Hypothalamus (tissue), 51 donors: ENCODE measurements at places on chromosomes 3 and 15.

- no peak for DNase-seq
These were observed 28.8 kb downstream of the PSTPIP1 start for GRCh38 chr15:77023576-77024272.

GRCh38 chr3:56061279-56061626 lies 407.0 kb downstream of the ERC2 start:
- no peak for DNase-seq

DNA sequence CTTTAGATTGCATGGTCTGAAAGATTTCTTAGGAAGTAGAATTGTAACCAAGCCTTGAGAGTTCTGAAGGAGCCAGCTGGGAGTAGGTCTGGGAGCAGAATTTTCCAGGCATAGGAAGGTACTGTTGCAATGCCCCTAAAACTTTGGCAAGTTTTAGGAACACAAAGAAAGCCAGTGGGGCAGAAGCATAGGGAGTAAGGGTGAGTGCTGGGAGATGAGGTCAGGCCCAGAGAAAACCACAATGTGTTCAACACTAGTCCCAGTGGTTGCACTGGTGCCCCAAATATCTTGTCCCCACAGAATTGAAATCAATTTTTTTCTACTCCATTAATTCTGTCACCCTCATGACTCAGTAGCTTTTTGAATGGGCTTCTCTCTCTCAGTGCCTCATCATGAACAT lies 120.7 kb upstream of the GALNT15 start:
- no peak for DNase-seq

DNA sequence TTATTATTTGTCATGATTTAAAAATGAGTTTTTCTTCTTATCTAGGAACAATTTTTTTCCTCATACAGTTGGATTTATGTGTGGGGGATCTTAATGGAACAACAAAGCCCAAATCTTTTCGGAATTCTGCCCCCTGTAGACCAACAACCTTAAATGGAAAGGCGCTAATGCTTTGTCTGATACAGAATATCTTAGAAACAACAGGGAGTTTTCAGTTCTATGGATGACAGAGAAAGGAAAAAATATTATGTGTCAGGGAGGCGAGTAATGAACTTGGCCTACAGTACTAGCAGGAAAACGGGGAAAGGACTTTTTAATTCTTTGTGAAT lies 592 bp downstream of the MOBP start:
- DNase-seq: no peak

GRCh38 chr3:20458994-20459716 lies 273.1 kb upstream of the SGO1 start:
- DNase-seq: no peak

DNA sequence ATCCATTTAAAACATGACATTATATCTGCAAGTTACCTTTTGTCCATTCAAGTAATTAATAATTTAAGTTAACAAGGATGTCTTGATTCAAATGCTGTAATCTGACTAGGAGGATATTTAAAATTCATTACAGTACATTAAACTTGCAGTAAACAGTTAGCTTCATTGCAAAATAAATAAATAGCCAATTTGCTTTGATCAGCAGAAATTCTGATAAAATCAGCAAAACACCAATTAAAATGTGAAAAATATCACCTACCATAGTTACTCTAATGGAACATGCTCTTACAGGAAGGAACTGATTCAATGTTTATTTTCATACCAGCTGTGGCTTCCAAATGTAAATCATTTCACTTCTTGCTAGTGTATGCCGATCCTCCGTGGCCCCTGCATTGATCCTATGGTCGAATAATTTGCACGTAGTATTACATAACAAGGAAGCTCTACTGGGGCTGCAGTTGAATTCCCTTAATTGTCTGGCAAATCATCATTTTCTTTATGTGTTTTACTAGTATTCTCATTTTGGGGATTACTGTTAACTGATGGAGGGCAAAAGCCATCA lies 150.7 kb downstream of the FOXB1 start:
- DNase-seq: no peak

GRCh38 chr3:72299321-72299802 lies 514.4 kb upstream of the PROK2 start:
- DNase-seq: no peak

DNA sequence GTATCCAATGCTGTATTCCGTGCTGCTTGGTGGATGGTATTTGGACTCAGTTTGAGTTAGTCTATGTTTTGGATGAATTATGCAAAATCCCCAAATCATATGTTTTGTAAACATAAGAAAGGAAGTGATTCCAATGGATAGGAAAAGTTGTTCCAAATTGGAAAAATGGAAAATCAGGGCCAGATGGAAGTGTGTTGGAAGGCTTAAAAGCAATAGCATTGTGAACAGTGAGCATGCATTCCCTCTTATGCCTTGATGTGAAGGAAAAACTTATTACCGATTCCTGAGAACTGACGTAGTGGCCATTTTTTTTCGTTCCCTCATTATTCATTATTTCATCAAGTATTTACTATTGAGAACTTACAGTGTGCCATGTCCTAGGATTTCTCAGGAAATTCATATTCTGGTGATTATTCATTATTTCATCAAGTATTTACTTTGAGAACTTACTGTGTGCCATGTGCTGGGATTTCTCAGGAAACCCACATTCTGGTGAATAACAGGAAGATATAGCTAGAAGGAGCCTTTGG lies 144.1 kb upstream of the TPRG1 start:
- DNase-seq: no peak

- no peak for DNase-seq
These were observed 67.3 kb downstream of the MORC1 start for GRCh38 chr3:109050591-109051167.

- peak; percentile 15 for DNase-seq
These were observed 82.6 kb upstream of the GCNT3 start for GRCh38 chr15:59528961-59529402.

DNA sequence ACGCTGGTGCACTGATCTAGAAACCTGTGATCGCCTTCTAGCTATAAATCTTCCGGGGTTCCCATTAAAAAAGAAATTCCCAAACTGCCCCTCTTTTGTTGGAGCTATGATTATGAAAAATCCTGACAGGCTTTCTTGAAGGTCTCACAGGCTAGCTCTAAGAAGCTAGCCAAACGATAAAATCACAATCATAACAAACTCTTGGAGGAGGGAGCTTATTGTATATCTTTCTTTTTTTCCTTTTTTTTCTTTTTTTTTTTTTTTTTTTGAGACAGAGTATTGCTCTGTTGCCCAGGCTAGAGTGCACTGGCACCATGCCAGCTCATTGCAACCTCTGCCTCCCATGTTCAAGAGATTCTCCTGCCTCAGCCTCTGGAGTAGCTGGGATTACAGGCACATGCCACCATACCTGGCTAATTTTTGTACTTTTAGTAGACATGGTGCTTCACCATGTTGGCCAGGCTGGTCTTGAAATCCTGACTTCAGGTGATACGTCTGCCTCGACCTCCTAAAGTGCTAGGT lies 72.0 kb downstream of the MYO1E start:
- no peak for DNase-seq
